ENCODE measurements at places on chromosomes 2 and 18.

DNA sequence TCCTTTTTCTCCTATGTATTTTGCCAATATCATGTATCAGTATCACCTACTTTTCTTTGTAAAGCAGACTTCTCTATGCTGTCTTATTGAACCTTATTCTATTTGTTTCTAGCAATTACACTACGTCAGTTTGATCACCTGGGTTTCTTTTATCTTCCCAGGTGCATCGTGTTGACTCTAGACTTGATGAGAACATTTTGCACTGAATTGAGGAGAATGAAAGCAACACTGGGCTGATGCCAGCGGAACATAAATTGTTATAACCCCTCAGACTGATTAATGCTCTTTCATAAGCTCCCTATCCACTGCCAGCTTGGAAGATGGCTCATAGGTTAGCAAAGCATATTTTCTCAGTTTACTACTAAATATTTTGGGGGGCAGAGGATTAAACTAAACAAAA, 140.6 kb downstream of the EPHA4 start:
- DNase-seq = no peak

- DNase-seq = no peak
Observed at GRCh38 chr18:8516371-8517250, 92.6 kb upstream of the RAB12 start.

GRCh38 chr2:64439194-64439593, 14.8 kb upstream of the LGALSL start:
- no peak for DNase-seq

DNA sequence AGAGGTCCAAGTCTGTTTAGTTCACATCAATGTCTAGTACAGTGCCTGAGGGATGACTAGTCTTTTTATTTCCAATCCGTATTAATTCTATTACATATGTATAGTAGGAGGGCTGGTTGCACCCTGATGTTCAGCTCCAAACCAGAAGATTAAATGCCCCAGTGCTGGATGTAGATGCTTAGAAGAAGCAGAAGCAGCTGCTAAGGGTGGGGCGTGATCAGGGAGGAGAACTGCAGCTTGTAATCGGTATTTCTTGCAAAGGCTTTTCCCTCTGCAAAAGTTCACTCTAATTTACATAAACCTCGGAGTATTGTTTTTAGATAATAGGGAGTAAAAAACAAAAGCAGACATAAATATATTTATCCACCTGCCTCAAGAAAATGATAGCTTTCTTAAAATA, 145.3 kb upstream of the ITGA4 start:
- DNase-seq = no peak

DNA sequence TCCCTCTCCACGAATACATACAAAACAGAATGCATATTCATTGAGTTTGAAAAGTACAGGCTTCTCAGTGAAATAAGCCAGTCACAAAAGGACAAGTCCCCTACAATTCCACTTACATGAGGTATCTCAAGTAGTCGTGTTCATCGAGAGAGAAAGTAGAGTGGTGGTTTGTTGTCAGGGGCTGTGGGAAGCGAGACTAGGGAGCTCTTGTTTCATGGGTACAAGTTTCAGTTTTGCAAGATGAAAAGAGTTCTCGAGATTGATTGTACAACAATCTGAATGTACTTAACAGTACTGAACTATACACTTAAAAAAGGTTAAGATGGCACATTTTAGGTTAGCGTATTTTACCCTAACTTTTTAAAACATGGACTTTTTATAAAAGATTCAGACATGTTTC, 71.5 kb upstream of the TTC39C start:
- no peak for DNase-seq

- no peak for DNase-seq
Observed at GRCh38 chr2:121943285-121943684, 187.8 kb downstream of the TSN start.

DNA sequence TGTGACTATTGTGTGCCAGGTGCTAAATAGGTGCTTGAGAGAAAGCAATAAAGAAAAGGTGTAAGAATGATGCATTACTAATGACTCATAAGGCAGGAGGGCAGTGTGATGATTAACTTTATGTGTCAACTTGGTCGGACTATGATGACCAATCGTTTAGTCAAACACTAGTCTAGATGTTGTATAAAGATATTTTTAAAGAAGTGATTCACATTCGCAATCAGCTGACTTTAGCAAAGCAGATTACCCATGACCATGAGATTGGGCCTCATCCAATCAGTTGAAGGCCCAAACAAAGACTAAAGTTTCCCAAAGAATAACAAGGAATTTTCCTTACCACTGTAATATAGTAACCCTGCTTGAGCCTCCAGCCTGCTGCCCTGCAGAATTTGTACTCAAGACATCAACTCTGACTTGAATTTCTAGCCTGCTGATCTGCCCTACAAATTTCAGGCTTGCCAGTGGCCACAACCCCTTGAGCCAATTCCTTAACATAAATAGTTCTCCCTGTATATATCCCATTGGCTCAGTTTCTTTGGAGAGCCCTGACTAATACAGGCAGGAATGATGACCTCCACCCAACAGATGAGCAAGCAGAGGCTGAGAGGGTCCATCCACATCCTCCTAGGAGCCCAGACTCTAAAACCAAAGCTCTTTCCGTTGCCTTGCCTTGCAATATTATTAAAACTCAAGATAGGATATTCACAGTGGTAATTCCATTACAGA, 132.6 kb downstream of the ACTR3 start:
- no peak for DNase-seq

DNA sequence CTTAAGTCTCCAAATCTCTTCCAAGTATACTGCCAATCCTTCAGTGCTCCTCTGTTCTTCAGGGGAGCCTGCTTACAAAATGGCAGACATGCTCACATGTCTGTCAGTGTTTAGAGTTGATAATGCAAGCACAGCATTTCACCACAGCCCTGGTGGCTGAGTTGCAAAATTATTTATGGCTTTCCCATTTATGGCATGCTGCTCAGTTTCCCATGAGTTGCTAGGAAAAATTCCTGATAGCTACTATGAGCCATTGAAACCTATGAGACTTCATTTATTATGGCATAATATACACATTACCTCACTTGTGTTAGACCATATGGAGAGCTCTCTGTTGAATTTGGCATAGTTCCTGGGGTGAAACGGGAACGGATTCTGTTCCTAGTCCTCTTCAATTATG, 448.7 kb upstream of the TCF4 start:
- no peak for DNase-seq

- no peak for DNase-seq
Observed at GRCh38 chr18:74652392-74652988, 54.8 kb downstream of the ZNF407 start.

DNA sequence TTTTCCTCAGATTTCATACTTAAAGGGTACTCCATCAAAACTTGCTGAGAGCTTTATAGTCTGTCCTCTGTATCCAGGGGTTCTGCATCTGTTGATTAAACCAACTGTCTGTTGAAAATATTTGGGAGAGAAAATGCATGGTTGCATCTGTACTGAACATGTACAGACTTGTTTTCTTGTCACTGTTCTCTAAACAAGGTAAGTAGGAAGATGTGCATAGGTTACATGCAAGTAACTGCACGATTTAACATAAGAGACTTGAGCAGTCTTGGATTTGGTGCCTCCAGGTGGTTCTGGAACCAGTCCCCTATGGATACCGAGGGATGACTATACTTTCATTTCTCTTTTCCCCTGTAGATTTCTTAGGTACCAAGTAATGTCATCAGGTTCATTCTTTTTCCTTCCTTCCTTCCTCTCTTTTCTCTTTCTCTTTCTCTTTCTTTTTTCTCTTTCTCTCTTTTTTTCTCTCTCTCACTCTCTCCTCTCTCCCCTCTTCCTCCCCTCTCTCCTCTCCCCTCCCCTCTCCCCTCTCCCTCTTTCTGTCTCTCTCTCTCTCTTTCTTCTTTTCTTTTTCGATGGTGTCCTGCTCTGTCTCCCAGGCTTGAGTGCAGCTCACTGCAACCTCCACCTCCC, 23.2 kb downstream of the ADNP2 start:
- DNase-seq = no peak

DNA sequence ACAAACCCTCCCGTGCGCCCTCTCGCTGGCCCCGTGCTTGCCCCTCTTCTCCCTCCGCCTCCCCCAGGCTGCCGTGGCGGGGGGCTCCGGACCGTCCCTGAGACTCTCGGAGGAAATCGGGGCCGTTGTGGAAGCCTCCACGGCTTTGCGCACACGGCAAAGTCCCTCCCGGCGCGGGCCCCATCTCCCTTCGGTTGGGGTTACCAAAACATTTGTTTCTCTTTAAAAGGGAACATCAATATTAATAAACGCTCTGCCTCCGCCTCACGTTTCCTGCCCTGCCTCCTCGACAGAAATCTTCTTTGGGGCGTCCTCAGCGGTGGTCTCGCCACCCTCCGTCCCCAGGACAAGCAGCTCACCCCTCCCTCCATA, 3.8 kb downstream of the PAX3 start:
- no peak for DNase-seq

DNA sequence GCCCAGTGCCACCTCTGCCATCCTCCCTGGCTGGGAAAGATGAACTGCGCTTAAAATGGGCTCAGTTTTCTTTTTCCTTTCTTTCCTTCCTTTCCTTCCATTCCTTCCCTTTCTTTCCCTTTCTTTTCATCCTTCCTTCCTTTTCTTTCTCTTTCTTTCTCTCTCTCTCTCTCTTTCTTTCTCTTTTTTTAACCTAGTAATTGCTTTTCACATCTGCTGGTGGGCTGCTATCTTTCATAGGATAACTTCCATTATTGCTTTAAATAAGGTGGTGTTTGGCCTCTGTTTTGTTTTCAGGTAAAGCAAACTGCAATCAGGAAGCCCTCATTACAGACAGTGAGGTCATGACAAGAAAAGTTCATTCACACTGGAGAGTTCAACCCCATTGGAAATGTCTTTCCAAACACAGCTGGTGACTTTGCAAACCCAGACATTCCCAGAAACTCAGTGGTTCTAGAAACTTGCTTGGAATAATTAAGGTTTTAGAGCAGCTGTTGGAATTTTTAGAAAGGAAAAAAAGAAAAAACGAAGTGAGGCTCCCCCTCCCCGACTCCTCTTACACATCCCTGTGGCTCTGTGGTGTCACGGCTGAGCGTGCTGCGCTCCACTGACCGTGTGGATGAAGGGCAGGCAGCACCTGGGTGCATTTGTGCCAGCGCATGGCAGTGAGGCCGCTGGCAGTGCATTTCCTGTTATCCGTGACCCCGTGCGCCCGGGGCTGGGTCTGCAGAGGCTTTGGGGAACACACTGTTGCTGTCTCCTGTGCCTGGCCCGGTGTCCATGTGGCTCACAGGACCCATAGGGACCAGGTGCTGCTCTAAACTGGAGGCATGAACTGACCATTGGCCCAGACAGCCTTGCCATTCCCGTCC, 76.9 kb downstream of the MBP start:
- no peak for DNase-seq

DNA sequence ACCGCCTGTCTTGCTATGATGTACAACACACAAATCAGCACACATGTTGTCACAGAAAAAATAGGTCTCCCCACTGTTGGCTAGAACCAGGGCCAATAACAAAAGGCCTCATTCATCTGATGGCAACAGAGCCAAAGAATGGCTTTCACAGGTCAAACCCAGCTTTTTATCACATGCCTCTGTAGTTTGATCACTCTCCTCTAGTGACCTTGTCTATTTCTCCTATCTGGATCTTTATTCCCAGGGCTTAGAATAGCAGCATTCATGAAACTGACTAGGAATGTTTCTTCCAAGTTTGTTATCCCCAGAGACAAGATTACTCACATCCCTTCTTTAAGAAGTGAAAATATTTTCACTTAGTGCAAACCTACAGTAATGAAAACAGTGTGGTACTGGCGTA, 285.8 kb upstream of the GYPC start:
- no peak for DNase-seq

- no peak for DNase-seq
Observed at GRCh38 chr18:11506856-11507255, 102.5 kb upstream of the SLC35G4 start.

DNA sequence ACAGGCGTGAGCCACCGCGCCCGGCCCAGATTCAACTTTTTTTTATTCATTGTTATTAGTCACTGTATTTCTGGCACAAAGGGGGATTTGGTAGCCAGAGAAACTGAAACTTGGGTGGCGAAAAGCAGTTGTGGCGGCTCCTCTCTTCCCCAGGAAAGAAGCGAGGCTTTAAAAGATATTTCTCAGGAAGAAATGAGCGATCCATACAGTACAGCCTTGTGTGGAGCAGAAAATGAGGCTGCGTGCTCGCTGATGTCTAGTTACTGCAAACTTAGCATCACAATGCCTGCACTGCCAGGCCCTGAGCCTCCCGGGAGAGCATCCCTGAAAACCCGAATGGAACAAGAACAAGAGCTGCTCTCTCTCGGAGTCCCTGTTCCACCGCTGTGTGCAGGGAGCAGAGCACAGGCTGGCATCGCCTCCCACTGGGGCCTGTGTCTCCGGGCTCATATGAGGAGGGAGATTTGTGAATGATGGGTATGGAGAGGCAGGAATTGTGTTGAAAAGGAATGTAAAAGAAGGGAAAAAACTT, 234.0 kb downstream of the ZNF516 start:
- no peak for DNase-seq

- DNase-seq = no peak
Observed at GRCh38 chr2:7048762-7049294, 131.6 kb downstream of the RNF144A start.

DNA sequence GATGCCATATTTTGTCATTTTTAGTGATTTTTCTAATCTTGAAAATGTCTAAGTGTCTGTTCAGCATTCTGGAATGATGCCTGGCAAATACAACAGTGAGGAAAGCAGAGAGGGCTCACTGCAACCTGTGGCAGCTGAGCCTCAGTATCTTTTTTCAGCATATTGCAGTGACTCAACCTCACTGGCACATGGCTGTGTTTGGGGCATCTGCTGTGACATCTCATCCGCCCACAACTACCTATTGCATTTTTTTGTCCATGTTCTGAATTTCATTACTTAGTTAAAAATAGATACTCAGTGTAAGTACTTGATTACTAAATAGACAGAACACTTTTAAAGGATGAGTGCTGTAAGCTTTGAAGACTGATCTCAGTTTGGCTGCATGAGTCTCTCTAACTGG, 10.7 kb downstream of the BABAM2 start:
- no peak for DNase-seq

GRCh38 chr2:9262671-9263171, 56.1 kb downstream of the ASAP2 start:
- no peak for DNase-seq

GRCh38 chr18:3472681-3473544, 22.9 kb downstream of the TGIF1 start:
- DNase-seq = no peak

DNA sequence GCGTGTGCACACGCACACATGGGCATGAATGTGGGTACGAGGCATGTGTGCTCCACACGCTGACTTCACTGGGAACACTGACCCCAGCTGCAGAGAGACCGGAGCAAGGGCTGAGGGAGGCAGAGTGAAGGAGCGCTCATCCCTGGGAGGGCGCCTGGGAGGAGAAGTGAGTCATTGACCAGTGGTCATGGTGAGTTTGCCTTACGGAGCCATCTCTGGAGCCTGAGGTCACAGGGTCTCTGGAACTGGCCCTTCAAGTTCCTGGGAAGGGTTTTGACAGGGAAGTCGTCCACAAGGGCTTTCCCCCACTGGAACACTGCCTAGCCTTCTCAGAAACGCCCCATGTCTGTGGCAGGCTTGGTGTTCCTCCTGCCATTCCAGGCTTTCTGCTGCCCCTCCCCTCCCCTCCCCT, 14.3 kb upstream of the TMEM185B start:
- DNase-seq = no peak

All from activated gamma-delta T cell (primary cell).